ENCODE measurements at places on chromosomes 5 and 9.

DNA sequence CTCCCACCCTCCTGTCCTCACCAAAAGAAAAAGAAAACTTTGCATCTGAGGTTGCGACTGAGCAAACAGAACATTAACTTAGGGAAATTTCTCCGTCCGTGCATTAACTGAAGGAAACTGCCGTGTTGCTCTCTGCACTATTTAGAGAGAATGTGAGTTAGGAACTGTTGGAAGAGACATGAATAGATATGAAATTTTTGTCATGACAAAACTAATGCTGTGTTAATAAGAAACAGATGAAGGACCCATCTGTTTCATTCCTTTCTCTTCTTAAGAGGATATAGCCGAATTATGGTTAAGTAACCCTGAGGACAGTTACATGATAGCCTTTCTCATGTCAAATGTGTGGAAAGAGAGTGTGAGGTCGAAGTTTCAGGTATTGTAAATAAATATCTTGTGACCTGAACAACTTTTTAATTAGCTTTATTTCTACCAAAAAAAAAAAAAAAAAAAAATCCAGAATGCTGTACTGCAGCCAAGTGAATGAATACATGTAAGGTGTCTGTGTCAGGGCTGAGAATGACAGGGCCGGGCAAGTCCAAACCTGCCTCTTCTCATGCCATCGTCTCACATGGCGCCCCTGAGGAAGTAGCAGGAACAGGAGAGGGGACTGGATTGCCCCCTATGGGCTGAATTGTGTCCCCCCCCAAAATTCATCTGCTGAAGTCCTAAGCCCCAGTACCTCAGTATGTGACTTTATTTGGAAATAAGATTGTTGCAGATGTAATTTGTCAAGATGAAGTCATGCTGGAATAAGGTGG lies 35.6 kb upstream of the ANKRD33B start:
- no peak for DNase-seq

GRCh38 chr5:588406-588995 lies 23.6 kb upstream of the CEP72 start:
- no peak for DNase-seq

DNA sequence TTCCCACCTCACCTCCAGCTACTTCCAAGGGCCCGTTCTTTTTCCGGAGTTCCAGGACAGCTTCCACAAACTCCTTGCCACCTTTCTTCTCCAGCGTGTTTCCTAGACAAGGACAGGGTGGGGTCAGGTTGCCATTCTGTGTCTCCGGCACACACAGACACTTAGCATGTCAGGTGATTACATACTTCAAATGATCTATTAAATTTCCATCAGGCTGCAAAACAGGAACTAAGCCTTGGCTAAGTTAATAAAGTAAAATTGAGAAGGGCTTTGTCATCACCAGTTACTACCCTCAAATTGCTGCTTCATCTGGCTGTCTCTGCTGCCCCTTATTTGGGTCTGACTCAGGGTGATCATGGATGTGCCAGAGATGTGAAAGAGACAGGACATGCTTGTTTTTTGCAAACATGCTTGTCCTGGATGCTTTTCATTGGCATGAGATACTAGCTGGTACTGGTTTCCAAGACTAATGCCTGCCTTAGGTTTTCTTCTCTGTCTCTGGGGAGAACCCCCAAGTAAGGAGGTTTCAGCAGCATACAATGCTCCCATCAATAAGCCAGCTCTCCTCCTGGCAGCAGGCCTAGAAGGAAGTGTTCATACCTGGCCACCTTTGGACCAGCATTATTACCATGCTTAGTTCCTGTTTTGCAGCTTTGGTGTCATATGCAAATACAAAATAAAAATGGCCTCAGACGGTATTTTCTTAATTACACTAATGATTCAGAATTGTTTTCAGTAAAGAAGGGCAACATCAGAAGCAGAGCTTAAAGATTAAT lies 52.9 kb downstream of the MACROH2A1 start:
- DNase-seq, result no peak

DNA sequence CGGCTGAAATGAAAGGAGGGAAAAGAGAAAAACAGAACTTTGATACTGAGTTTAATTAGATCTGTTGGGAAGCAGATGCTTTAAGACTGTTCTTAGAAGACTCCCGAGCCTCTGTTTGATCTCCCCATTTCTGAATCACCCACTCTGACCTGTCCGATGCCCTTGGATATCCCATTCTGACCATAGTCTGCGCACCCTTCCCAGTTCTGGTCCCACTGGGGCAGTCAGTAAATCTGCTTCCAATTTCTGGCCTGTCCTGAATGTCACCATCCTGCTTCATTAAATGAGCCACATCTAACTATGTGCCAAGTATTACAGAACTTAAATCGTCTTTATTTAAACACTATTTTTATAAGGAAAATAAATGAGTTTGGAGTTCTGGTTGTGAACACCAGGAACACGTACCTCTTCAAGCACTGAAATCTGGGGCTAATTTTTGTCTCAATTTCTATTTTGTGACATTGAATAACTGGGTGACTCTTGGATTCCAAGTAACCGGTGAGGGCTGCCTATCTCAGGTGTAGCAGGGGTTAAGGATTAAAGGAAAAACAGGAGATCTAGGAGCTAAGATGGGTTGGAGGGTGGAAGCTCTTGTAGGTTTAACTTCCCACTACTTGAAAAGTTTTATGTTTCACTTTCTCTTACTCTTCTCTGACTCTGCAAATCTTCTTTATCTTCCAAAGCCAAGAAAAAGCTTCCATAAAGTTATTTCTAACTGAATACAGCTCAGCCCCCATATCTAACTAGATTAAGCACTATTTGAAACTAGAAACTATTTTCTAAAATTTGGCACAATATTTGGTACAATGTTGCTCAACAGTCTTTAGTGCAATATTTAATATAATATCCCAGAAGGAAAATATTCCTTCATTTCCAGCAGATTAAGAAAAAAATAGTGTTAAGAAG lies 40.1 kb downstream of the ALDH1A1 start:
- no peak for DNase-seq

- DNase-seq, result no peak
Observed at GRCh38 chr9:15248081-15248480, 58.9 kb downstream of the TTC39B start.

DNA sequence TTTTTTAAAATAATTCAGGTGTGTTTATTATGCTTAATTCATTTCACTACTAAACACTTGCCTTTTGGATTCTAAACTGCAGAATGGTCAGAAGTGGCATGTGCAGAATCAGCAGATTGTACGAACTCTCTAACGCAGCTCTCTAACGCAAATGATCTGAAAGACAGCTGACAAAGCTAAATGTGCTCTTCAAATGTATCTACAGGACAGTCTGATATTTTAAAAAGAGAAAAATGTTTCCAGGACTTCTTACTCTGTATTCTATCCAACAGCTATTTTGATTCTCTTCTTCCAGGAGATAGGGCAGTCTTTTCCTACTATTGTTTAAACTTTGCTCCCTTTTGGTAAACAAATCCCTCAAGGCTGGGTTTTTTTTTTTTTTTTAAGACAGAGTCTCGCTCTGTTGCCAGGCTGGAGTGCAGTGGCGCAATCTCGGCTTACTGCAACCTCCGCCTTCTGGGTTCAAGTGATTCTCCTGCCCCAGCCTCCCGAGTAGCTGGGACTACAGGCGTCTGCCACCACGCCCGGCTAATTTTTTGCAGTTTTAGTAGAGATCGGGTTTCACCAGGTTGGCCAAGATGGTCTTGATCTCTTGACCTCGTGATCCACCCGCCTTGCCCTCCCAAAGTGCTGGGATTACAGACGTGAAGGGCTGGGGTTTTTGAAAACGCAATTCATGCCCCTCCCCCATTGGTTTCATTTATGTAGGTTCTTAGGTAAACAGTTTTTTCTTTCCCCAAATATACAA lies 1.2 kb downstream of the NMRK1 start:
- DNase-seq, result no peak

DNA sequence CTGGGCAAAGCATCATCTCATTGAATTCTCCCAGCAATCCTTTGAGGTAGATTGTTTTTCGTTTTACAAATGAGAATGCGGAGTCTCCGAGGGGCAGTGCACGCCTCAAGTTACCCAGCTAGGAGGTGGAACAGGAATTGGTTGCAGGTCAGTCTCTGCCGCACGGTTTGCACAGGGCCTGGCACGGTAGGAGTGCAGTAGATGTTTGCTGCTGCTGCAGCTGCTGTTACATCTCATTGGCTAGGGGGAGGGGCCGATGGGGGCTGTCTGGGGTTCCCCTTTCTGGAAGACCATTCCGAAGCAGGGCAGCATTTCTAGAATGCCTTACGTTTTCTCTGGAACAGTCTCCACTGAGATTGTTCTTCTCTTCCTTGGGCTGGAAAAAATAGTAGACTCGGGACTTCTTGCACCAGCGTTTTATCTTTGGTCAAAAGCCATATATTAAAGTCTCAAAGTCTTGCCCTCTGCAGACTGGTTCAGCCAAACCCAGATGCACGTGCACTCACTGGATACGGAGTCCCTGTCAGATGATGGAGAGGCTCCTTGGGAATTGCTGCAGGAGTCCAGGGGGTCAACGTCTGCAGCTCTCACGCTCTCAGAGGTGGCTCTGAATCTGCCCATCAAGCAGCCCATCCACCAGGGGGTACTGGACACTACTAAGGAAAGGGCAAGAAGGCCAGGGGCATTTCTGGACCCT lies 1.2 kb downstream of the USP20 start:
- peak; percentile 34 for DNase-seq

GRCh38 chr9:72925126-72925789 lies 27.6 kb downstream of the ALDH1A1 start:
- DNase-seq, result no peak

GRCh38 chr5:96874631-96875030 lies 1.7 kb upstream of the ERAP2 start:
- no peak for DNase-seq

DNA sequence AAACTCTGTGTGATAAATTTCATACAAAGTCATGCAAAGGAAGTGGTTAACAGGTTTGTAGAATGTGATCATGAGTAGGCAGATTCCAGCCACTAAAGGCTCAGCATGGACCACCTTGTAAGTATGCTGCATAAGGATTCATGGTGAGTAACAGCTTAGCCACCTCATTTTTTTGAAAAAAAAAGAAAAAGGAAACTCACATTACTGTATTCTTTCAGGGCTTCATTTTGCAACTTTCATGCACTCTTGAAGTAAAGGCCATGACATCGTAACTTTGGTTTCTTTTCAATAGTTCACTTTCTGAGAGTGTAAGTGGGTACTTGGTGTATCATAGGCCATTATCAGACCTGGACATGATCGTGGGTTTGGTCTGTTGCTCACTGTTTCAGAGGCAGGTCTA lies 175.1 kb downstream of the PCSK1 start:
- no peak for DNase-seq

- DNase-seq, result no peak
Observed at GRCh38 chr9:120913647-120914264, 12.8 kb downstream of the TRAF1 start.

- DNase-seq, result no peak
Observed at GRCh38 chr5:87081511-87082372, 185.9 kb upstream of the RASA1 start.

DNA sequence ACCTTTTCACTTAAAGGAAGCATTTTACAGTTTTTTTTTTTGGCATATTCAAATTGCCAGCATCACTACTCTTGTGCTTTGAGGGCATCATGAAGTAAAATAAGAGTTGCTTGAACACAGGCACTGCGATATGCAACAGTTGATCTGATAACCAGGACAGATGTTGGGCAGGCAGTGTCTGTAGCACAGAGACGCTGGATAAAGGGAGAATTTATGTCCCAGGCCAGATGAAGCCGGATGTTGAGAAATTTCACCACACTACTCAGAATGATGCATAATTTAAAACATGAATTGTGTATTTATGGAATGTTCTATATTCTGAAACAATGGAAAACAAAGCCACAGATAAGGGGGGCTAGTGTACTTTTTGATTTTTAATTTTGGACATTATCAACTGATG lies 71.4 kb downstream of the SLC12A2 start:
- no peak for DNase-seq

- DNase-seq, result no peak
Observed at GRCh38 chr9:117526674-117527073, 111.8 kb upstream of the ASTN2 start.

Measured in stimulated activated CD8-positive, alpha-beta memory T cell treated with anti-CD3 and anti-CD28 coated beads, Interleukin-2, amount 100 ng/mL, for 48 hours (primary cell).